MV-4-11 (cell line): ENCODE measurements at places on chromosomes 1 and 21.

- DNase-seq, result no peak
Observed at GRCh38 chr21:37627074-37627473, 260.5 kb downstream of the DYRK1A start.

GRCh38 chr1:52345252-52345651, 20.8 kb downstream of the CC2D1B start:
- no peak for DNase-seq

GRCh38 chr1:219495737-219496408, 117.0 kb downstream of the ZC3H11B start:
- DNase-seq, result no peak

DNA sequence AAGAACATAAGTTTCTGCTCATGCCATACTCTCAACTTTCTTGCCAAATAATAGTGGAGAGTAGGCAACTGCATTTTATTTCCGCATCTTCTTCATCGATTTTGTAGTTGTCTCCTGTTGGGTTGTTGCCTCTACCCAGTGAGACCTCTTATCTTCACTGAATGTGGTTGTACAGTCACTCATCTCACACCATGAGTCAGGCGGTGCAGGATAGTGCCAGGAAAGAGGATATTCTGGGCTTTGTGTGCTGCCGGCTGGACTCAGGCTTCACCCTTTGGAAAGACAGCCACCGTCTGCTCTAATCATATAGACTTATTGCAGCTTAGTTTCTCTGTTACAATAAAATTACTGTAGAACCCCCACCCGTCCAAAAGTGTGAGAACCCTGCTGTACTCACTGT, 154.3 kb upstream of the USP24 start:
- no peak for DNase-seq

- no peak for DNase-seq
Observed at GRCh38 chr1:204084247-204084772, 11.4 kb downstream of the SOX13 start.

GRCh38 chr1:162755306-162755705, 35.2 kb upstream of the HSD17B7 start:
- DNase-seq, result no peak

GRCh38 chr1:61121631-61122030, 39.3 kb downstream of the NFIA start:
- DNase-seq, result no peak

DNA sequence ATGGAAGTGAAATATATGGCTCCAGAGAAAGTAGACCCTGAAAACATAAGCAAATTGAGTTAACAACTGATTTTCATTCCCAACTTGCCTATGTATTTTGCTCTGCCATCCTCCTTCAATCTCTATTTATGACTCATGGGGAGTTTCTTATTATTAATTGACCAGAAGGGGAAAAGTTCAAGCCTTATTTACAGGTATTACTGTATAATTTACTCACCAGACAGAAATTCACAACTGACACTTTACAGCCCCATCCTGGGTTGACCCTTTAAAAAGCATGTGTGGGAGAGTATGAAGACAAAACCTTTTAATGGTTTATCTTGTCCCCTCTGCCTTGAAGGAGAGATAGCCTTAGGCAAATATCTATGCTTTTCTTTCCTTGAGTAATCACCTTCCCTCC, 39.8 kb upstream of the C1orf53 start:
- DNase-seq, result no peak

DNA sequence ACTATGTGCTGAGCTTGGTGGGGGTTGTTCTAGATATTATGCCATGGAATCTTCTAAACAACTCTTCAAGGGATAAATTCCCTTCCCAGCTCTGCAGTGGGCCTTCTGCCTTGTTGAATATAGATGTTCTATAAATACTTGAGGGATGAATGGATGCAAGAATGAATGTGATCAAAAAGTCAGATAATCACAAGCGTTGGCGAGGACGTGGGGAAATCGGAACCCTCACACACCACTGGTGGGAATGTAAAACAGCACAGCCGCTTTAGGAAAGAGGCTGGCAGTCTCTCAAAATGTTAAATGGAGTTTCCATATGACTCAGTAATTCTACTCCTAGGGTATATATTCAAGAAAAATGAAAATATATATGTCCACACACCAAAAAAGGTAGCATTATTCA, 19.0 kb downstream of the SDC3 start:
- DNase-seq, result no peak

DNA sequence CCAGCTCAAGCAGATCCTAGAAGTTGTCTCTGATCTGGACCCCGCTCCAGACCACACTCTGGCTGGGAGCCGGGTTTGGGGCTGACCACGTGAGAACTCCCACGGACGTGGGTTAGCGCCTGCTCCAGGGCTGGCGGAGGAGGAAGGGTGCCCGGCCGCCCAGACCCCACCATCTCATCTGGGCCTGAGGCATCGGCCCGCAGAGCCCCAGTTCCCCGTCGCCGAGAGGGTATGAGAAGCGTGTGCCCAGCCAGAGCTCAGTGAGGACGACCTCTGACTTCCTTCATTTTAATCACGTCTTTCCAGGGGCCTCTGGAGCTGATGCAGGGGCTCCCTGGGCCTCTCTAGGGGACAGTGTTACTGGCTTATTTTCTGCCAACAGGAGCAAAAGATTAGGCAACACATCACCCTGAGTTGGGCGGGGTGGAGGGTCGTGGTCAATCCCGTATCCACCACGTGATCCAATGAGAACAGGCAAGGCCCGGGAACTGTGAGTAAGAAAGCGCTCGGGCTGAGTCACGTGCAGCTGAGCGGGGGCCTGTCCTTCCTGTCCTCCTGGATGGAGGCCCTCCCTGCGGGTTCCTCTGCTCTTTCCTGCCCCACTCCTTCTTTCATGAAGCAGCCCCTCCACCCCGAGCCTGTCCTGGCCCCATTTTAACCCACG, 81.1 kb downstream of the SIK1 start:
- DNase-seq, result peak; percentile 96
